SJCRH30 (cell line): ENCODE measurements at places on chromosomes 11 and 22.

GRCh38 chr11:23585416-23586104, 725.3 kb upstream of the CCDC179 start:
- no peak for DNase-seq

DNA sequence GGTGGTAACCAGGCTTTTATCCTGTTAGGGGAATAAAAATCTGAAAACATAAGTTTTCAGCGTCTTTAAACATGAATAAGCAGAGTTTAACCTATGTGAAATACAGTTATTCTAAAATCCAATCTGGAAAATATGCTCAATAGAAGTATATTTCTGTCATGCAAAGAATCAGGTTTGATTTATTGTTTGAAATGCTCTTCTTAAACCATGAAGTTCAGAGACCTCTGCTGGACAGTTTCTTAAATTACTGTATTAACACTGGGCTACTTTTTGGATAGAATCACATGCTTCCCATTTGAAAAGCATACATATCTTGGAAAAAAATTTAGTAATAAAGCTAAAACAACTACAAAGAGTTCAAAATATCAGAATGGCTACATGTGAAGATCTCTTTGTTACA, 25.4 kb downstream of the APIP start:
- peak; percentile 28 for DNase-seq

GRCh38 chr22:49807129-49807528, 20.5 kb downstream of the BRD1 start:
- no peak for DNase-seq

- no peak for DNase-seq
Observed at GRCh38 chr22:39457198-39457555, 365 bp downstream of the MGAT3 start.

- no peak for DNase-seq
Observed at GRCh38 chr11:74646954-74647353, 54.6 kb downstream of the POLD3 start.
